ENCODE measurements at places on chromosomes 5 and 9. TPM values are rescaled to one million over a fixed set of nuclear protein-coding genes. Genes with fewer than 3 reads are reported as not detected.

SH3TC2 gene
- total RNA-seq, result not detected

ZNG1A gene
- total RNA-seq, result 56.6 TPM

RASEF gene
- not detected for total RNA-seq

HTR1A gene
- not detected for total RNA-seq

MYORG gene
- 4.6 TPM for total RNA-seq

DNAJB5 gene
- total RNA-seq, result 1.7 TPM

TAF1L gene
- not detected for total RNA-seq
